ENCODE measurements at places on chromosomes 2 and 18.
A peak's percentile ranks its signal among the peaks of the same experiment; 100 is the strongest.

GRCh38 chr18:1575084-1575483 is 670.4 kb downstream of the ADCYAP1 start:
- no peaks in the 10 kb centered on the region for H3K36me3 ChIP-seq
- DNase-seq: no peak
- H3K27me3 ChIP-seq: no peaks in the 10 kb centered on the region
- H3K4me1 ChIP-seq: peaks cover 9% of the 10 kb centered on the region

- no peak overlapping the region for H3K27ac ChIP-seq
- H3K36me3 ChIP-seq: no peaks in the 10 kb centered on the region
- no peak overlapping the region for H3K4me3 ChIP-seq
Measured at GRCh38 chr2:236744716-236745115, 175.1 kb downstream of the ACKR3 start.

DNA sequence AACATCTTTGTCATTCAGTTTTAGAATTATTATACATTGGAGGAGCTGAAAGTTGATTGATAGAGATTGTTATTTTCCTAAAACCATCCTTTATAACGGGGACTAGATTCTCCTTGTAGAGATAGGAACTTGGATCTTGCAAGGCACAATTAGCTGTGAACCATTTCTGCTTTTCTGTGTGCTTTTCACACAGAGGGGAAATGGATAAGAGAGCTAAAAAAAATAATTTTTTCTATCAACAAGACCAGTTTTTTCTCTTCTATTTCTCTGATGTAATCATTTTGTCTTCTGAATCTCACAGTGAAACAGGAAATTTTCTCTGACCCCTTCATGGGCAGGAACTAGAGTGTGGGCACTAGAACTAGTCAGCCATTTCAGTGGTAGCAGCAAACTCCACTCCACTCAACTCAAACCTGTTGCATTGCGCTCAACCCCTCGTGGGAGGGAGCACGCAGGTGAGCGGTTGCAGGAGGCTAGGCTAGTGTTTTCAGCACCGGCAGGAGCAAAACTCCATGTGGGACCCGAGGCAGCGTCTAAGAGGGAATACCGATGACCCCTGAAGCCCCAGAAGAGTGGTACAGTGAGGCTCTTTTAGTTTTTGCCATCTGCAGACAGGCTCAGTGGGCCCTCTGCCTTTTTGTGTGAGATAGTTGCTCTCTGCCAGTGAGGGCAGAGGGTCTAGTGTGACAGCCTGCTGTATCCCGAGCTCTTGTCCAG is 24.0 kb upstream of the SLC39A10 start:
- H3K36me3 ChIP-seq: no peaks in the 10 kb centered on the region
- H3K27ac ChIP-seq: peak overlapping the region; percentile 57
- peaks cover 20% of the 10 kb centered on the region for H3K4me1 ChIP-seq
- peak overlapping the region; percentile 11 for H3K4me3 ChIP-seq
- no peaks in the 10 kb centered on the region for H3K27me3 ChIP-seq

DNA sequence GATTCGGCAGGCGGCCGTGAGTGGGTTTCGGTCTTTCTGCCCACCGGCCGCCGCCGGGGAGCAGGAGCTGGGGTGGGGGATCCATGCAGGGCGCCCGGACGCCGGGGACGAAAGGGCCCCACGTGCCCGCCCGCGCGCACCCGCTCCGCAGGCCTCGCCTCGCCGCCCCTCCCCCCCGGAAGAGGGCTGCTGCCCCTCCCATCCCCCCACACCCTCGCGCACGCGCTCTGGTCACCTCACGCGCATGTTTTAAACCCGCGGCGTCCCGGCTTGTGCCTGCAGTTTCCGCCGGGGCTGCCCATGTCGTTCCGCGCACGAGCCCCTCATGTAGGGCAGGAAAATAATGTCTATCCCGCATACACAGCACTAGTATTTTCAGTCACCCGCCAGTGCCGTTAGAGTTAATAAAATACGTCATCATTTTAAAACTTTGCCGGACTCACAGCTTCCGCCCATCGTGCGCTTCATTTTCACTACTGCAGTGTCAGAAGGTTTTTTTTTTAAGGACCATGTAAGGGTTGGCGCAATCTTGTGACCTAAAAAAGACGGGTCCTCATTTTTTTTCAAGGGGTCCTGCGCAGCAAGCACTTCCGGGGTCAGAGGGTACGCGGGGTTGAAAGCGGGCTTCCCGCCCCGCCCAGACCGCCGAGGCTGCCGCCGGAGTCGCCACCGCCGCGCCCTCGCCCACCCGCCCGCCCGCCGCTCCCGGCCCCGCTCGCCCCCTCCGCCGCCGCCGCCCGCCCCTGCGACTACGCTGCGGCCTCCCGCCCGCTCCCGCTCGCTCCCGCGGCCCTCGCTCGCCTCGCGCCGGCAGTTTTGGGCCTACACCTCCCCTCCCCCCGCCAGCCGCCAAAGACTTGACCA is at the start of gene PCBP1:
PCBP1 (plus strand) TSS at position 640 of the 864 bp plus-strand sequence. CDS start 267 bp downstream, outside the sequence.
- peak; percentile 97 for DNase-seq
- no peaks in the 10 kb centered on the region for H3K36me3 ChIP-seq
- H3K4me1 ChIP-seq: peaks cover 73% of the 10 kb centered on the region
- peak within 1 kb of the TSS; percentile 98 for H3K4me3 ChIP-seq
- H3K27me3 ChIP-seq: no peaks in the 10 kb centered on the region
- H3K27ac ChIP-seq: peak within 1 kb of the TSS; percentile 100

GRCh38 chr2:199684832-199685231 is 166.2 kb downstream of the FTCDNL1 start:
- H3K27ac ChIP-seq: no peak overlapping the region
- no peaks in the 10 kb centered on the region for H3K36me3 ChIP-seq
- DNase-seq: no peak
- no peak overlapping the region for H3K4me3 ChIP-seq
- no peaks in the 10 kb centered on the region for H3K4me1 ChIP-seq

DNA sequence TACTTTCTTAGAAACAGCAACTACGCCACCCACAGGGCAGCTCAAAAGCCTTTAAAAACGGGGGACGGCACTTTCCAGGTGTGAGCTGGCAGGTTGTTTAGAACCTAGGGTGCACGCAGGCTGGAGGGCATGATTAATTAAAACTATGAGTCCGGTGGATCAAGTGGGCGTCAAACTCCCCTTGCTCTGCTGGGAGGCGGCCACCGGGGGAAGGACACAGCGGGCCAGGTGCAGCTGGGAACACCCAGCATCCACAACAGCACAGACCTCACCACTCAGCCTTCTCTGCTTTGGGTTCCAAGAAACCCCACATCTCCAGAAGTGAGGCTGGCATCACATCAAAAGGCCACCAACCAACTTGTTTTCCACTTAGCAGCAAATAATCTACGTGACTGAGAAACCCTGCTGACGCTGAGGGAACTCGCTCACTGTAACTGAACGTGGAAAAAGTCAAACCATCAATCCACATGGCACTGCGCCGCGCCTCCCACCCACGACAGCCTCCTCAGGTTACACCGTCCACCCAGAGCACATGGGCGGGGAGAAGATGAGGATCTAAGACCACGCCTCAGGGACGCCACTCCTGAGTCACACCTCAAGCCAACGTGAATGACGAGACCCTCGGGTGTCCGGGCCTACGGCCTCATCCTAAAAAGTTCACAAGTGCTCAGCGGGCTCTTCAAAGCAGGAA is 118.2 kb downstream of the ZNF516 start:
- peaks cover 6% of the 10 kb centered on the region for H3K36me3 ChIP-seq
- DNase-seq: no peak
- no peak overlapping the region for H3K4me3 ChIP-seq

- no peak overlapping the region for H3K4me3 ChIP-seq
- H3K27me3 ChIP-seq: no peaks in the 10 kb centered on the region
- no peaks in the 10 kb centered on the region for H3K36me3 ChIP-seq
- no peaks in the 10 kb centered on the region for H3K4me1 ChIP-seq
- no peak for DNase-seq
Measured at GRCh38 chr2:84197901-84198300, 261.2 kb downstream of the SUCLG1 start.

GRCh38 chr2:219029829-219030165 is 11.5 kb downstream of the CFAP65 start:
- no peaks in the 10 kb centered on the region for H3K36me3 ChIP-seq
- no peak overlapping the region for H3K4me3 ChIP-seq
- DNase-seq: peak; percentile 79
- H3K4me1 ChIP-seq: no peaks in the 10 kb centered on the region

DNA sequence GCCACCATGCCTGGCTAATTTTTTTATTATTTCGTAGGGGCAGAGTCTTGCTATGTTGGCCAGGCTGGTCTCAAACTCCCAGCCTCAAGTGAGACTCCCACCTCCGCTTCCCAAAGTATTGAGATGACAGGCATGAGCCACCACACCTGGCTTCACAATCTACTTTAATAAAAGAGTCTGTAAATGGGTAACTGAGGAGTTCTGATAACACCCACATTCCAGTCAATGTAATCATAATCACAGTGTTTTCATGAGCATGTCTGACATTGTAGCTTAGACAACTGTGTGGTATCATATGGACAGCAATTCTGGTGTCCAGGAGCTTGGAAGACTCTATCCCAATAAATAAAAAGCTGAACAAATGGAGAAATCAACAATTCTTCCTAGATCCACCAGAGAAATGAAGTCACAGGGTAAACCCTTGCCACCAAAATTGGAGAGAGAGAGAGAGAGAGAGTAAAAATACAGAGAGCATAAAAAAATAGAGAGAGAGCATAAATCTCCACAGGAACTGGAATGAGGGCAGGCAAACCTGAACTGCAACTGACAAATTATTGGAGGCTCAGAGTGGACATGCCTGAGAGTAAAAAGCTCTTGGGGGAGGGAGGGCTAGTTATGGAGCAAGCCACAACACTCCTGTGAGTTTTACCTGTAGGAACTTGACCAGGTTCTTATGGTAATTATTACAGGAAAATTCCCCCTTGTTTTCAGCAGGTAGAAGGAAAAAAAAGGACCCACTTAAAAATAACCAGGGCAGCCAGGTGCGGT is 12.4 kb upstream of the NBEAL1 start:
- no peak overlapping the region for H3K27ac ChIP-seq
- no peaks in the 10 kb centered on the region for H3K27me3 ChIP-seq
- H3K4me3 ChIP-seq: no peak overlapping the region
- no peaks in the 10 kb centered on the region for H3K36me3 ChIP-seq

DNA sequence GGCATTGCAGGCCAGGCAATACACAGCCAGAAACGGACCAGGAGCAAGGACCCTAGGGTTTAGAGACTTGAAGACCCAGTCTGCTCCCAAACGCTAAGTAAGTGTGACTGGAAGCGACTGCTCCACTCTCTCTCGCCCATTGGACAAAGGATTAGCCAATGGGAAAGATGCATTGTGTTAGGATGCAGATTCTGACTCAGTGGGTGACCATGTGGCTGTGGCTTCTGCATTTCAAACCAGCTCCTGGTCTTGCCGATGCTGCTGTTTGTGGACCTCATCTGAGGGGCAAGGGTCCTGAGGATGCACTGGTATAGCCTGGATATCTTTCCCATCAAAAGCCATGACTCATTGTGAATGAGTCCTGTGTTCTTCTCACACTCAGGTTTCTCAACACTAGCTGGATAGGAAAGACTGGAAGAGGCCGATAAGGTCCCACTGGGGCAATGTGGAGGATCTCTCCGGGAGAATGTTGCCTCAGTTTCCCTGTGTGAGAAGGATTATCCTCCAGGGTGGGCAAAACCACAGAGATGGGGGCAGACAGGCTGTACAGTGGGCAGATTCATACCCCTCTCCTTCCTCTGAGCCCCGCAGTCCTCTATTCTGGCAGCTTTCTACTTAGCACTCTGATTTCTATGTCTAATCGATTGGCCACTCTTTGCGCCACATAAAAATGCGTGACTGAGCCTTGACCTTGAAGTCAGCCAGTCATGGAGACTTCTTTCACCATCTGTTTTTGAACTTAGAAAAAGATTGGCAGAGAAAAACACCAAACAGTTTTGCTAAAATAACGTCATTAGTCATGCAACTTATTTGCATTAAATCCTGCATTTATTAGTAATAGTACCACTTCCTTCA is 257.1 kb downstream of the PRKCE start:
- peaks cover 42% of the 10 kb centered on the region for H3K4me1 ChIP-seq
- no peaks in the 10 kb centered on the region for H3K27me3 ChIP-seq
- H3K4me3 ChIP-seq: no peak overlapping the region
- H3K27ac ChIP-seq: peak overlapping the region; percentile 85
- no peaks in the 10 kb centered on the region for H3K36me3 ChIP-seq

DNA sequence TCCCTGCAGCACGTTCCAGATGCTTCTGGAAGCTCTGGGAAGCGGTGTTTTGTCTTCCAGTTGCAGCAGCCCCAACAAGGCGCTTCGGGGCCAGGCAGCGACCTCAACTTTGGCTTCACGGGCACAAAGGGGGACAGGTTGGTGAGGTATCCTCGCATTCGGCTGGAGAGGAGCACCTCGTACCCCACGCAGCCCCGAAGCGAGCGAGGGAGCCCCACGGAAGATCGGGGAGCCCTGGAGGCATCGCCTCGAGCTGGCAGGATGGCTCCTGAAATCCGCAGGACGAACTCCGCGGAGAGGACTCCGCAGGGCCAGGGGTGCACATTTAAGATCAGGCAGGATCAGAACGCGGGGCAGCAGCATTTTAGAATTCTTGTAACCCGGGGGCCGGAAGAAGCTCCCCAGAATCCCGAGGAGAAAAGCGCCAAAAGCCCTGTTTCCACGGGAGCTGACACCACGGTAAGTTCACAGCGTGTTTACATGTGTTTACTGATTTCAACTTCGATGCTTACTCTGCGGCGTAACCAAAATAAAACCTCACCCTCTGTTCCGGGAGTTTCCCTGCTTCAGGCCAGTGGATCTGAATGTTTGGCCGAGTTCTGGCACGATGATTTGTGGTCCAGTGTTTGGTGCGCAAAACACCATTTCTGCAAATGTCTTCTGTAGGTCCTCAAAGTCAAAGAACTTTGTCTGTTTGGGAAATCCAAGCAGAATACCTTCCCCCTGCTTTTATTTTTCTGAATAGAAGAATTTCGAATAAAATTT is 212.5 kb downstream of the NEDD4L start:
- H3K36me3 ChIP-seq: no peaks in the 10 kb centered on the region
- H3K27me3 ChIP-seq: no peaks in the 10 kb centered on the region
- H3K4me3 ChIP-seq: no peak overlapping the region
- H3K27ac ChIP-seq: no peak overlapping the region
- DNase-seq: no peak

DNA sequence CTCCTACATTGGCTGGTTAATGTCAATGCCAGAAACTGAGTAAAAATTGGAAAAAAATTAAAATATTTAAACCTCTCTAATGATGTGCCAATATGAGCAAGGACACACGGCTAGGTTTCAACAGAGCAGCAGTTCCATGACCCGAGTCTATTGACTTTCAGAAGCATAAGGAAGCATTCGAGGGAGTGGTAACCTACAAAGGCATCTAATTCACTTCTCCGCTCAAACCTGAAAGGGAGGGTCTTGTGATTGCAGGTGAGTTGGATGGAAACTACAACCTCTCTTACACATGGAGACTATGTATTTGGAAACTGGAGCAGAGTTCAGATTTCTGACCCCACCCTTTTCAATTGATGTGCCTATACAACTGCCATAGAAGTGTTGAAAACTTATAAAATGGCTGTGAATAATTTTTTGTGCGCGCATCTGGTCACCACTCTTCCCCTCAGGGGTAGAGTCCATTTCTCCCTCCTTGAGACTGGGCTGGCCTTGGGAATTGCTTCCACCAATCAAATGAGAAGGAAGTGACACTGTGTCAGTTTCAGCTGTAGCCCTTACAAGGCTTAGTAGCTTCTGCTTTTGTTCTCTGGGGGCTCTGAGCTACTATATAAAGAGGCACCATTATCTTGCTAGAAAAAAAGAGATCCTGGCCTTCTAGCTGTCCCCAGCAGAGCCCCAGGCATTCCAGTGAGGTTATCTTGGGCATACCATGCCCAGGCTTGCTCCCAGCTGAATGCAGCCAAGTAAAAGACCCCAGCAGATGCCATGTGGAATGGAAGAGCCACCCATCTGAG is 278.0 kb downstream of the EPHA4 start:
- no peaks in the 10 kb centered on the region for H3K27me3 ChIP-seq
- no peak overlapping the region for H3K27ac ChIP-seq
- no peak for DNase-seq
